ENCODE measurements at places on chromosomes 11 and 22. TPM values are rescaled to one million over a fixed set of nuclear protein-coding genes. Genes with fewer than 3 reads are reported as not detected.
A peak's percentile ranks its signal among the peaks of the same experiment; 100 is the strongest.

Gene ZNF214
- total RNA-seq: 4.7 TPM

Gene MMP1
- total RNA-seq: 0.72 TPM

Gene MGAT3
- total RNA-seq: under 0.01 TPM

Gene SYCE3
- total RNA-seq: not detected

Gene FGF4
- not detected for total RNA-seq

Gene HEPHL1
- total RNA-seq: not detected

Gene AKIP1
- total RNA-seq: 39.1 TPM

Gene ANO3
- total RNA-seq: under 0.01 TPM

Gene ZNRD2
- 37.1 TPM for total RNA-seq

GRCh38 chr11:22832315-22833015, 2.9 kb upstream of the SVIP start:
- DNase-seq: peak; percentile 29

GRCh38 chr11:67317888-67318555, 14.7 kb downstream of the SSH3 start:
- peak; percentile 80 for DNase-seq

- DNase-seq: peak; percentile 89
Observed at GRCh38 chr11:8015753-8016239, 28.7 kb downstream of the EIF3F start.

- peak; percentile 73 for DNase-seq
Observed at GRCh38 chr11:78132475-78132874, 7.0 kb downstream of the ALG8 start.

DNA sequence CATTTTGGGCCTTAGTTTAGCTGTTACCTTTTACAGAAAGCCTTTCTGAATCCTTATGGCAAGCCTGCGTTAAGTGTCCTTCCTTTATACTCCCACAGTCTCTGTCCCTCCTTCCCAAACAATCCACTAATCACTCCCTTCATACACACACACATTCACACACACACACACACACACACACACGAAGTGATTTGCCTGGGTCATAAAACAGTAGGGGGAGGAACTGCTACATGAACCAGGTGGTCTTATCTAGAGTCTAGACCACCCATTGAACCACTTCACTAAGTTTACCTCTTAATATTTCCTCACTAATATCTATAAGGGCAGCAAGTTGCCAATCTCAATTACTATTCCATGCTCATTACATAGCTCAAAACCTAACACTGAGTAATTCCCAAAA, 196.7 kb upstream of the GUCY1A2 start:
- no peak for DNase-seq

- DNase-seq: no peak
Observed at GRCh38 chr11:85595285-85595884, 31.8 kb downstream of the DLG2 start.

DNA sequence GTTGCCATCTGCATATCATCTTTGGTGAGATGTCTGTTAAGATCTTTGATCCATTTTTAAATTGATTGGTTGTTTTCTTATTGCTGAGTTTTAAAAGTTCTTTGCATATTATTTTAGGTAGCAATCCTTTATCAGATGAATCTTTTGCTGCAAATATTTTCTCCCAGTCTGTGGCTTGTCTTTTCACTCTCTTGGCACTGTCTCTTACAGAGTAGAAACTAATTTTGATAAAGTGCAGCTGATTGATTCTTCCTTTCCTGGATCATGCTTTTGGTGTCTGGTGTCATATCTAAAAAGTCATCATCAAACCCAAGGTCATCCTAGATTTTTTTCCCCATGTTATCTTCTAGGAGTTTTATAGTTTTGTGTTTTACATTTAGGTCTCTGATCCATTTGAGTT, 112.6 kb downstream of the NAT10 start:
- DNase-seq: no peak

- no peak for DNase-seq
Observed at GRCh38 chr11:112012874-112013273, 12.3 kb upstream of the DLAT start.

DNA sequence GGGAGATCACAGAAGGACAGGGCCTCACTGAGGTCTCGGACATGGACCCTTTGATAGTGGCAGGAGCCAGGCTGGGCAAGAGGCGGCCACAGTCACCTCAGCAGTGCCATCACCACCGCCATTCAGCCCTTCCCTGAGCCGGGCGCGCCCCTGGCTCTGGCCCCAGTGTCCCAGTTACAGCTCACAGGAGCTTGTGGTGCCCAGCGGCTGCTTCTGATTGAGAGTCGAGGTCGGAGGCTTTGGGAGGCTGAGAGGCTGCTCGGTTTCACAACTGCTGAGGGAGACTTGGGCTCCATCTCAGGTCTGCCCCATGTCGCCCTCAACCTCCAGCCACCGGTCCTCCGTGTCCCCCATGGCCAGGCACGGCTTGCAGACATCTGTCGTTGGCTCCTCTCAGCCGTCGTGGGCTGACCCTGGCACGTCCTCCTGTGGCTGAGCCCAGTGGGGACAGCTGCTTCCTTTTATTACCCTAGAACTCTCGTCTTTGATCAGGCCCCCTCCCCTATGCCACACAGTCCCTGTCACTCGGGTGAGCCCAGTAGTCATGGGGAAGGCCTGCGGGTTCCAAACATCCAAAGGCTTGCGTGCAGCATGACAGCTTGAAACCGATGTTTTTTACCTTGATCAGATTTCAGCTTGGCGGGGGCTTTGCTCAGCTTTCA, 28.4 kb upstream of the PPP6R3 start:
- peak; percentile 63 for DNase-seq

GRCh38 chr11:44309478-44310205, at the start of gene ALX4:
Gene ALX4 (minus strand): TSS chr11:44310139. CDS start chr11:44310062, 77 bp downstream.
- peak; percentile 94 for DNase-seq

DNA sequence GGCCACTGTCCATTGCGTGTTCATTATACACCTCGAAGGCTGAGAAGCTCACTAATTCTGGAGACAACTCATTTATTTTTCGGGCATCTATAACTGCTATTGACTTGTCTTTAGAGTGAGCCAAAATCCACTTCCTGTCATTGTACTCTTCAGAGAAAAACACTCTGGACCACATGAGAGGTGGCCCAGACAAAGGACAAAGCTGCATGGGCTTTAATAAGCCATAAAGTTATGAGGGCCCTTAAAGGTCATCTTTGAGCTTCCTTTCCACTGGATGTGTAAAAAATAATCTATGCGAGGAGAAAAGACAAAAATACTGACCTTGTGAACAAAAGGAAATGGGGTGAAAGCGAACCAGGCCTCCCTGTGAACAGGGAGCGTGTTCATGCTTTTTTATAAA, 63.5 kb upstream of the ZC3H12C start:
- DNase-seq: no peak

- peak; percentile 37 for DNase-seq
Observed at GRCh38 chr11:102630598-102631448, 5.7 kb upstream of the MMP20 start.

DNA sequence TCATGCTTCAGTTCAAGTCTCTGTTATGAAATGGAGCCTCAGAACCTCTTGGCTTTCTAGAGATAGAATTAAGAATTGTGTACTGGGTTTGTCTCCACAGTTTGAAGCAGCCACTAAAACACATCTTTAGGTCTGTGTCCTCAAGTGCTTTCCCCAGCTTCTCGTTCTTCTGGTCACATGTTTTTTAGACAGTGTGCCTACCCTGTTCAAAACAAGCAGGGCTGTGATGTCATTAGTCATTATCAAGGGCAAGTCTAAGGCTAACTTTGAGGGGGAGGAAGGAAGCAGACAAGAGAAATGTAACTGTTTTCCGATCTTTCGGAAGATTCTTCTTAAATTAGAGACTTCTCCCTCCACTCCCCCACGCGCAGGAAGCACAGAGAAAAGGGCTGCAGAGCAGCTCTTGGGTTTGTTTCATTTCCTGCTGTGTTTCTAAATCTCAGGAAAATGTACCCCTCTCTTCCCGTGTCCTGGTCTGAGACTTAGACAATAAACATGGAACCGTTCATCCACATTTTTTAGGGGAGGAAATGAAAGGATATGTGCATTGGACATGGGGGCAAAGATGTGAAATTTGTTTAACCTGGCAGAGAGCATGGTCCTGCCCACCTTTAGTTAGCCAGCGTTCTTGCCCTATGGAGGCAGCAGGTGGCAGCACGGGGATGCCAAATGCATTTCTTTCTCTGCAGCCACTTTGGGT, 3.1 kb downstream of the AKIP1 start:
- DNase-seq: peak; percentile 86

DNA sequence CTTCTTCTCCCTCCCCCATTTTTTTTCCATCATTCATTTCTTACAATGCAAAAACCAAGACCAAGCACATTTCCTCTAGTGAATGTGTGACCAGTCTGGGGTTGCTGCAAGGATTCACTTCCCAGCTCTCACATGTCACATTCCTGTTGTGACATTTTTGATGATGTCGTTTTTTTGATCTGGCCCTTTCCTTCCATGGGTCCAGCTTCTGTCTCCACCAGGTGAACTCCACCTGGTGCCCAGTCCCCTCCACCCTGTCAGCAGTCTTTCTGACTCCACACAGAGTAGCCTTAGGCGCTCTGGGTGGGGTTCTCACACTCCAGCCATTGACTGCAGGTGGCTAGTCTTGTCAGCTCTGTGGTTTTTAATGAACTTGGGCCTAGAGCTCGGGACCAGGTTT, 15.6 kb downstream of the PANX1 start:
- DNase-seq: no peak

DNA sequence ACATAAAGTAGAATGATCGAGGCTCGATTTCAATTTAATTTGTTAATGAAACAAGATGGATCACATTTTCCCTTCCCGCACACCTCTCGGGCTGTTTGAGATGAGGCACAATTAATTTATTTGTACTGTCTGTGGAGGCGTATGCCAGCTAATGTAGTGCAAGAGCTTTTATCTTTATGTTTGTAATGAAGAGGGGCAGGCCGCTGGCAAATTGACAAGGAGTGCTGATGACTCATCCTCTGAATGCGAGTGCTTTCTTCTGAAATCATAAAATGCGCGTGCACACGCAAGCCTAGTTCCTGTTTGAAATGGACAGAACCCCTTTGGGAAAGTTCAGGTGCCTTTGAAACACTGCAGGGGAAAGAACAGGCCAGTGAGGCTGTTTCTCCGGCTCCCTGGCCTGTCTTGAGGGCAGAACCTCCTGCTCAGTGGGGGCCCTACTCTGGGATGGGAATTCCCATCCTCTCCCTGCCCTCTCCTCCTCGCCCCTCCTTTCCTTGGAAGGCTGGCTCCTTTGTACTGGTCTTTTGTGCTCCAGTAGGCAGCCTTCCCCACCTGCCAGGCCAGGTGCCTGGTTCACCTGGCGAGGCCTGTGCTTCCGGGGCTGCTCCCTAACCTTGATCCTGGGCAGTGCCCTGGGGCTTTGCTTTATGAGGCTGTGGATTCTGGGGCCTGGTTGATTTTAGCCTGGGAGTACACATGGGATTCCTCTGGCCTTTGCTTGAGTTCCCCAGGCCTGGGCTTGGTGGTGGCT, 50.3 kb downstream of the TEAD1 start:
- peak; percentile 58 for DNase-seq

DNA sequence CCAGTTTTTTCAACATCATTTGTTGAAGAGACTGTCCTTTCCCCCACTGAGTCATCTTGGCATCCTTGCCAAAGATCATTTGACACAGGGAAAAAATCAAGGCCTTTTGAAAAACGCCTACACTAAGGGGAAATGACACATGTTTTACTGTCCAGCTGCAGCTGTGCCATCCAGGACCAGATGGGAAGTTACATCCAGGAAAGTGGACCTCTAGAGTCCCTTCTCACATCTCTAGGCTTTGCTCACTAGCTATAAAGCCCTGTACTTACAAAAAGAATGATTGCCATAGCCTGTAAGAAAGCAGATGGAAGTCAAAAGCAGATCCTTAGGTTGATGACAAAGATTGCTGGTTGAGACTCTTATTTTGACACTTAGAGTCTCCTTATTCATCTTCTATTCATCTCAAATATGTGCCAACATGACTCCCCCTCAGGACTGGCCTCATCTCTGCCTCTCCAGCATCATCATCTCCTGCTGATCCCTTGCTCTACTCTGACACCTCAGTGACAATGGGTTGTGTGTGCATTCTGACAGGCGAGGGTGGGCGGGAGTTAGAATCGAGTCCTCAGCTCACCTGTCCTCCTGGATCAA, 22.8 kb downstream of the OSBP2 start:
- peak; percentile 80 for DNase-seq

- DNase-seq: no peak
Observed at GRCh38 chr11:11742486-11742885, 99.3 kb upstream of the USP47 start.

- no peak for DNase-seq
Observed at GRCh38 chr11:123166071-123166559, 28.9 kb downstream of the CLMP start.

GRCh38 chr11:69430566-69430965, 50.9 kb upstream of the LINC01488 start:
- DNase-seq: peak; percentile 92

GRCh38 chr11:33168709-33169200, 7.5 kb upstream of the CSTF3 start:
- DNase-seq: no peak

DNA sequence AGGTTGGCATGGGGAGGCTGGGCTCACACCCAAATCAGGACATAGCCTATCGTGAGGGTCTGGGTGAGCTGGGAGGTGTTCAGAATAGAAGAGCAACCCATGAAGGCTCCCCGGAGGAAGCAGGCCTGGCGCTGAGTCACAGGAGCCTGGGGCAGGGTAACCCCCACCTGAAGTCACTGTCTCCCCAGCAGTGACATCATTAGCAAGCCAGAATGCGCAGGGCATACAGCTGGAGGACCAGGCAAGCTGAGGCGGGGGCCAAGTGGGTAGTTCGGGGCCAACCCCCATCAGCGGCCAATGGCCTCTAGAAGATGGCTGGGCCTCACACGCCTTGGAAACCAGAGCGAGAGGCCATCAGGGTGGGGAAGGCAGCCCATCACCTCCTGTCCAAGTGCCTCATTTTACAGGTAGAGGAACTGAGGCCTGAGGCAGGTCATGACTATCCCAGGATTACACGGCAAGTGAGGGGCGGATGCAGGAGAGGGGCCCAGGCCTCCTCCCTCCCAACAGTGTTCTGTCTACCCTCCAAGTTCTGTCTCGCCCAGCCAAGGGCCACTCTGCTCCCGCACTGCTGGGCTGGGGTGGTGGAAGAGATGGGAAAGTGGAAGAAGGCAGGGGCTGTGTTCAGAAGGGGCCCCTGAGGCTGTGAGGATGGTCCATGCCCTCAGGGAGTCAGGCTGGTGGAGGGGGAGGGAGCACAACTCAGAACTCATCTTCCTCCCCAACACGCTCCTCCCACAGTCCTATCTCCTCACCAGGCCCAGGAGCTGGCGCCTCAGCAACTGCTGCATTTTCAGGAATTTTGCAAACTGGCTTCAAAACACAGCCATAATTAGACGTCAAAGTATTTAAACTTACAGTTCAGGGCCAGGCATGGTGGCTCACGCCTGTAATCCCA, 24.6 kb downstream of the RPL3 start:
- DNase-seq: peak; percentile 42
